ENCODE measurements at places on chromosomes 16 and 17.

DNA sequence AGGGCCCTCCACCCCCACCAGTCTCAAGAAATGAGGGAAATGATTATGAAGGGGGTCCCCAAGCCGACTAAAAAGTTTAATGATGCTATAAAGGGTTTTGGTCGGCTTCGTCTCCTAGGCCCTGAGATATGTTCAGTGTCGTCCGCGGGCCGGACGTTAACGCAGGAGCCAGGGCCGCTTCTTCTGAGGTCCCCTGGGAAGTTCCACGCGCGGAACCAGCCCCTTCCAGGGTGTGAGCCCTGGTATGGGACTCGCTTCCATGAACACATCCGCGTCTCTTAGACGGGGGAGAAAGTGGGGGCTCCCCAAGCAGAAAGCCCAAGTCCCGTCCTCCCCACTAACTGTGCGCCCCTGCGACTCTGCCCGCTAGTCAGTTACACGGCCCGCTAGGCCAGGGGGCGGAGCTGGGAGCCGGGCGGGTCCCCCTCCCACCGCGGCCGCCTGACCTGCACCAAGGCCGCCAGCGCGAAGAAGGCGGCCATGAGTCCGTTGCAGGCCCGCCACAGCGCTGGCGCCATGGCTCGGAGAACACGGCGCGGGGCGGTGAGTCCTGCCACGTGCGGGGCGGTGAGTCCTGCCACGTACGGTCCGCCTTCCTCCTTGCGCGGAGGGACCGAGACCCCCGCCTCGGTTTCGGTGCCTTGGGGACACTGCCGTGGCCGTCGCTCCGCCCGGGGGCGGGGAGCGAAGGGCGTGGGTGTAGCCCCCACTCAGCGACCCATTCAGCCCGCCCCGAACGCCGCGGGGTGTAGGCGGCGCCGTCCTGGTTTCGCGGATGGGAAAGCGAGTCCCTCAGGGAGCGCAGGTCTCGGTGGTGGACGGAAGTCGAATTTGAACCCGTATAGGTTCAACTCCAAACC lies at the start of gene TMEM220:
Gene TMEM220, minus strand, starts transcription at position 690 of the 860 bp plus-strand sequence. Its CDS starts 172 bp downstream, at position 518.
- peak; percentile 30 for DNase-seq

DNA sequence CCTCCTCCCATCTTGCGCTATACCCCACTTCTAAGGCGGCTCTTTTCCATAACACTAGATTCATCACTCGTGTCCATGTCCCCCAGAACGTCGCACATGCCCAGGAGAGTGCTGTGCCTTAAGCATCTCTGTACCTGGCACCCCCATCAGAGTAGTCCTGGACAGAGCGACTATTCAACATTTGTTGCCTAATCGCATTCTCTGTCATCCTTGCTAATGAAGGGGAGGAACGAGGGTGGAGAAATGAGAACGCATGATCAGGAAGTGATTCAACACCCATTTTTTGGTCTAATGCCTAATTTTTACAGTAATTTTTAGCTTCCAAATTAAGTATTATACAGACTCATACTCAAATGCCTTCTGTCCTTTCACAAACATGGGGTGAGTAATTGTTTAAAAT lies 53.2 kb downstream of the SLC39A11 start:
- no peak for DNase-seq

DNA sequence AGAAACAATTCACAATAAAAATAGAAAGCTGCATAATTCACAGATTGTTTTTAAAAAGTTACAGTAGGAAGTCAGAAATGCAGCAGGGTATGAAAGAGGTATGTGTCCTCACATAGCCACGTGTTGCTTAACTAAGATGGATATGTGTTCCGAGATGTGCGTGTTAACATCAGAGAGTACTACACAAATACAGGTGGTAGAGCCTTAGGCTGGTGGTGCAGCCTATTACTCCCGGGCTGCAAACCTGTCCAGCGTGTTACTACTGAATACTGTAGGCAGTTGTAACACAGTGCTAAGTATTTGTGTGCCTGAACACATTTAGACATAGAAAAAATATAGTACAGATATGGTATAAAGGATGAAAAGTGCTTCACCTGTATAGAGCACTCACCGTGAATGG lies 46.4 kb downstream of the USP10 start:
- DNase-seq, result no peak

DNA sequence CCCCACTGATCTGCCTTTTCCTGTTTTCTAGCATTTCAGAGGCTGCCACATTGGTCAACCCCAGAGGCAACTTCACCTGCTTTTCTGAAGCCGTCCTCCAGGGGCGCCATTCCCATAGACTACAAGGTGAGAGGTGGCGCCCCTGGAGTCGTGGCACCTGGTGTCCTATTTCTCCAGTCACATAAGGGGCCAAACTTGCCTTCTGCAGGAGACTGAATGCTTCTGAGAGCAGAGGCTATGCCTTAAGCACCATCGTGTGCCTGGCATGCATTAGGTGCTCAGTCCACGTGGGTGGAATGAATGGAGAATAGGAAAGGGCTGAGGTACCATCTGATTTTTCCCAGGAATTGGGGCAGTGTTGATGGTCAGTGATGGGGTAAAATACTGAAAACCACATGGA lies 164.8 kb downstream of the HAPSTR1 start:
- DNase-seq, result peak; percentile 3

GRCh38 chr16:63216696-63217423 lies 1180.6 kb upstream of the CDH8 start:
- no peak for DNase-seq
